BJ (cell line): ENCODE measurements at places on chromosomes 6 and 20.

- DNase-seq: no peak
Measured at GRCh38 chr6:136226027-136226673, 24.0 kb downstream of the MTFR2 start.

DNA sequence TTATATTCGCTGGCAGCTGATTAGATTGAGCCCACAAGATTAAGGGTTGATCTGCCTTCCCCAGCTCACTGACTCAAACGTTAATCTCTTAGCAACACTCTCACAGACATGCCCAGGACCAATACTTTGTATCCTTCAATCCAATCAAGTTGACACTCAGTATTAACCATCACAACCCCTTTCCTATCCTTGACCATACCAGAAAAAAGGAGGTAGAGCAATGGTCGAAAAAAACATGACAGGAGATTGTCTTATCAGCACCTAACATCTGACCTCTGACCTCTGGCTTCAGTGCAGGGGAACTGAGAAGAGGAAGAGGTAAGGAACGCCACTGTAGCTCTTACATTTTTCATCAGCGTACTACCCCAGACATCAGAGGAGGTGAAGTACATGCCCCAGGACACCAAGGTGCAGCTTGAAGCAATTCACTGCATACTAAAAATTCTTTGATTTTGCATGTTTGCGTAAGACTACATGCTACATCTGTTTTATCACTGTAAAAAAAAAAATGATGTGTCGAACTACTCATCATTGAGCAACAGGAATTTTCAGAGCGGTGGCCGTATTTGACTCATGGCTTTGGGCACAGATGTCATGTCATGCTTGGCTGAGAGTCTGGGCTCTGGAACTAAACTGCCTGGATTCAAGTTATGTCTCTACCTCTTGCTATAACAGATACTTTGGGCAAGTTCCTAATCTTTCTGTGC lies 188.0 kb upstream of the TAB2 start:
- DNase-seq: peak; percentile 47

GRCh38 chr6:159726255-159726917 lies 920 bp upstream of the WTAP start:
- DNase-seq: no peak

GRCh38 chr20:10576411-10577090 lies 97.2 kb downstream of the JAG1 start:
- DNase-seq: no peak

DNA sequence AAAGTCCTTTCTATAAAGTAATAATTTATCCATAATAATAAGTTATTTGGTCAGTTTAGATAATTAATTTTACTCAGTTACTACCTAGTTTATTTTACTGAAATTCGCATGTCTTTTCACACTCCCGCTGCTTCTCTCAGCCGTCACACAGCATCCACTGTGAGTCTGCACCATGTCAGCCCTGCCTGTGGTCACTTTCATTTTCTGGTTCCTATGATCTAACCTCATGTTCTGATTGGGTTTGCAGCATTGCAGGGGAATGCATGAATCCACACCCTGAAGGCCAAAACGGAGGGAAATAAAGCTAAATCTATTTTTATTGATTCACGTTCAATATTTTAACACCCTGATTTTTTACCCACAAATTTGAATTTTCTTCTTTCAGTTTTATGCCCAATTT lies 47.4 kb downstream of the PDE10A start:
- no peak for DNase-seq

DNA sequence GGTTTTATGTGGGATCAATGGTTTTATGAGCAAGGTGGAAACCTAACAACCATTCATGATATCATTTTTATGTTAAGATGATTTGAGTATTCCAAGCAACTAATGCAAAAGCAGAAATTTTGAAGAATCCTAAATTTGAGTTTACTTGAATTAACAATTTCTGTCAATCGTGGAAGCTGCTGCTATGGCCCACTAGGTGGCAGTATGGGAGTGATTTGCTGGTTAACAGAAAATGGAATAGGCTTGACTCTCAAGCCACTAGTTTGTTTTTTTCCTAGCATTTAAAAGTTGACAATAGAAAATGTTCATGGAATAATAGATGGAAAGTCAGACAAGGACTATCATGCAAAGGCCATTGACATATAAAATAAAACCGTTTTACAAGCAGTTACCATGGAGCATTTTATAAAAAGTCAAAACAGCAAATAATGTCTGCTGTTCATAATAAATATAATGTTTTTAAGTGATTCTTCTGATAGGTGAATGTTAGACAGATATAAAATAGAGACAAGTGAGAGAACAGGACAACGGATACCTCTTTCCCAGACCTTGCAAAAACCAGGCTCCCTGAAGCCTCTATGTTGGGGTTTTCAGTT lies 43.0 kb upstream of the TMEM200A start:
- DNase-seq: no peak

- DNase-seq: no peak
Measured at GRCh38 chr6:107660839-107661238, 163.3 kb downstream of the SCML4 start.

GRCh38 chr6:126661646-126662045 lies 321.7 kb downstream of the CENPW start:
- DNase-seq: peak; percentile 64

DNA sequence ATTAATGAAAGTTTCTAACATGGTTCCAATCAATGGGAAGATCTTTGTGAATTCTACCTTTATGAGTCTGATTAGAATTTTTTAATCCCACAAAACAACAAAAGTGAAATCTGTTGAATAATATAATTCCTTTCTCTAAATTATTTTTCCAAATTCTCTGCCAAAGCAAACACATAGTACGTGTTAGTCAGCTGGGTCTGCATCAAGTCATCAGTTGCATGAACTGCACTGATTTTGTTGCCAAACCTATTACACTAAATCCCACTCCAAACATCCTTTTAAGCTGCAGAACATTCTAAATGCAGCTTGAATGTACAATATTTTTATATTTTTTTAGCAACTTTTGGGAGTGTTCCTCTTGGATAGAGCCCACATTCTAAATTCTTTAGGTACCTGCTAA lies 199.0 kb upstream of the HSF2 start:
- DNase-seq: no peak

- DNase-seq: no peak
Measured at GRCh38 chr20:32538526-32538939, 46.6 kb downstream of the NOL4L start.

DNA sequence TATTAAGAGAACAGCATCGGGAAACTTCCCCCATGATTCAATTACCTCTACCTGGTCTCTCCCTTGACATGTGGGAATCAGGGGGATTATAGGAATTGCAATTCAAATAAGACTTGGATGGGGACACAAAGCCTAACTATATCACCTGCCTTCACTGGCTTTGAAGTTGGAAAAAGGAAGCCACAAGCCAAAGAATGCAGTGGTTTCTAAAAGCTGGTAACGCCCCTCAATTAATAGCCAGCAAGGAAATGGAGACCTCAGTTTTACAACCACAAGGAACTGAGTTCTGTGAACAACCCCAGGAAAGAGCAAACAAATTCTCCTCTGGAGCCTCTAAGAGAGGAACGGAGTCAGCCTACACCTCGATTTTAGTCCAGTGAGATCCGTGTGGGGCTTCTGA lies 244.1 kb downstream of the TFAP2A start:
- DNase-seq: no peak

DNA sequence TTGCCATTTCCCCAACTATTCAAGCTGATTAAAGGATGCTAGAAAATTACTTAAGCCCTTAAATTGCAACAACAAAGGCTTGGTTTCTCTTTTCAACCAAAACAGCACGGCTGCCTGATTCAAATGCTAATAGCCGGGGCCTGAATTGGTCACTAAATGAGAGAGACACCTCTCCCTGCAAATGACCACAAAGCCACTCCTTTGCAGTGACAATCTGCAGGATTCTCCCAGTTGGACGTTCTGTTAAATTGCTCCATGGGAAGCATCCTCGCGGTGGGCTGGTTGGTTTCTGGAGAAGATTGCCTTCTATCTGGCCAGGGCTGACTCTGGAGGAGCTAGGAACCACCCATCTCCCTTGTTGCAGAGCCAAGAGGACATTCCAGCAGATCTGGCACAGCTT lies 29.7 kb upstream of the TBXT start:
- no peak for DNase-seq

DNA sequence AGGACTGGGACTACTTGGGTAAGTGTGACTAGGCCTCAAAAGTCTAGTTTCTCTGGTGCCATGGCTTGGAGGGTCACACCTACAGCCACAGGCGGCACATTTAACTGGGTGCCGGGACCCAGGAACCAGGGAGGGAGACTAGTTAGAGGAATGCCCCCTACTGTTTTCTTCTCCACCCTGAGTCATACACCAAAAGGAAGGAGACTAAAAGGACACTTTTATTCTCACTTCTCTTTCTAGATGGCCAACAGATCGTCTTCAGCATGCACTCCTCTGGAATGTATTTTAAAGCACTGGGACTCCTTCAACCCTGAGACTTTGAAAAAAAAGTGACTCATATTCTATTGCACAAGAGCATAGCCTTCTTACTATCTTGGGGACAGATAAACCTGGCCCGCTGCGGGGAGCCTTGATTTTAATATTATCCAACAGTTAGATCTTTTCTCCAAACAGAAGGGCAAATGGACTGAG lies 33.4 kb downstream of the PLN start:
- DNase-seq: peak; percentile 28

DNA sequence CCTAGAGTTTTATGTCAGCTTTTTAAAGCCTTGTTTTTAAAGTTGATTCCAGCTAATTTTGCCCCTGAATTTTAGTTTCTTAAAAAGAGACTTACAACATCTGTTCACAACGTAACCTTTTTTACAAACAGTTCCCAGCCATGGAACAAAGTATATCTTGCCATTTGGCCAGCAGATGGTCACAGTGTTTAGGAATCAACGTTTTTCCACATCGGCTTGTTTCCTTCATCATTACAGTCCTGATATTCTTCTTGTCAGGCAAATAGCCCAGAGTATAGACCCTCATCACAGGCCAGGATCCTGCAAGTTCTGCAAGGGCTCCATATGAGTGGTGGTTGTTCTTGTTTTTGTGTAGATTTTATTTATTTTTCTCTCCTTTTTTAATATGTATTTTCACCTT lies 341.7 kb upstream of the HTR1E start:
- DNase-seq: no peak

DNA sequence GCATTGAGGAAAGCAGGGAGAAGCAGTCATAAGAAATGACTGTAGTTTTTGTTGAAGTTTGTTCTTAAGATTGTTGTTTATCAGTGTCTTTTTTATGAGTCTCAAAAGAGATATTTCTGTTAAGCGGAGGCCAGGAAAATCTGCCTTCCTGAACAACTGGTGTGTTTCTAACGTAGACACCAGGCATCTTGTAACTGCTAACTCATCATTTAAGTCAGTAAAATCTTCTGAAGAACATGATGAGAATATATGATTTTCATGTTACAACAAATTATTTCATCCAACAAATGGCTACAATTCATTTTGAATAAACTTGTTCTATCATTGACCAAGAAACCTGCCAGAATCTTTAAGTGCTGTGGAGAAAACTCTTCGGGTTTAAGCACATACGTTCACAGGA lies 84.0 kb downstream of the RPS12 start:
- DNase-seq: no peak

DNA sequence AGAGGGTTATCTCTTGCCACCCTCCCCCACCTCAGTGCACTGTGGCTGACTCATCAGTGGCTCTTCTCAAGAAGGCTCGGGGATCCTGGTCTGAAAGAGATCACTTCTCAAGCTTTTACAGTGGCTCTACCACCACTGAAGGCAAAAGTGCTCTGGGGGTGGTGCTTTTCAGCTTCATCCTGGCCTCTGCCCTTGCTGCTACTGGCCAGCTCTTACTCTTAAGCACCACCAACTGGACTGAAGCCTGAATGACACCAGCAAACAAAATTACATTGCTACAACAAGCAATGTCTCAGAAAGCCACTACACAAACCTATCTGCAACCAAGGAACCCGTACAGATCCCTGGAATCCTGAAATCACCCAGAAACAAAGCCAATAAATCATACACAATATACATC lies 402.1 kb downstream of the EPHA7 start:
- DNase-seq: no peak

- DNase-seq: no peak
Measured at GRCh38 chr6:155778336-155778735, 322.7 kb upstream of the NOX3 start.
